NCI-H2171 (cell line): ENCODE measurements at places on chromosomes 16 and 17.

DNA sequence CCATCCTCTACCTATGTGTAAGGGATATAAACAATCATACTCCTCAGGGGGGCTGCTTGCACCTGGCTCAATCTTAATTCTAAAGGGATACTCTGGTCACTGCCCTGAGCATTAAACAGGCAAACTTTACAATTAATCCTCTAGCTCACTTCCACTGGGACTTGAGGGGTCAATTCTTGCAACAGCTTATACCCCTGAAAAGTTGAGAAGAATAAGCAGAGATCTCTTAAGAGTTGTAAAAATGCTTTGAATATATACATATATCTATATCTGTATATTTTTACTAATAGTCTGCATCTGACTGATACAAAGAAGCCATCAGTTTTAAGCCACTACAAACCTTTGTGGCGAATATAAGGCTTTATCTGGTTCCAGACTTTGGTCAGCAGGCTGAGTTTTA lies 19.6 kb downstream of the HEATR6 start:
- no peak for DNase-seq

DNA sequence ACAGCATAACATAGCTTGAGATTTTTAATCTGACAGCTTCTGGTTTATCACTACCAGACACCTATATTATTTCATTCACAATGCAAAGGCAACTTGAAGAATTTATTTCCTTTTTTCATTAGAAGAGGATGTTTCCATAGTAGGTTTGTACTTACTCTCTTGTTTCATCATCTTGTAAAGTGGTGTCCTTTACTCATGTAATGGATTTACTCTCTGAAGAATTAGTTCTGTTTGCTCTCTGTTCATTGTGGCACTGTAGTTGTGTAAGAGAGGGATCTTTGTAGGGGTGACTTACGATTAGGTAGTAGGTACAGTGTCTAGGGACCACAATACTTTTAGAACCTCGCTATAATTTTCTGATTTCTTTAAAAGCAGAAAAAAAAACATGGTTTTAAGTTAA lies 256.1 kb downstream of the BCAS3 start:
- no peak for DNase-seq

DNA sequence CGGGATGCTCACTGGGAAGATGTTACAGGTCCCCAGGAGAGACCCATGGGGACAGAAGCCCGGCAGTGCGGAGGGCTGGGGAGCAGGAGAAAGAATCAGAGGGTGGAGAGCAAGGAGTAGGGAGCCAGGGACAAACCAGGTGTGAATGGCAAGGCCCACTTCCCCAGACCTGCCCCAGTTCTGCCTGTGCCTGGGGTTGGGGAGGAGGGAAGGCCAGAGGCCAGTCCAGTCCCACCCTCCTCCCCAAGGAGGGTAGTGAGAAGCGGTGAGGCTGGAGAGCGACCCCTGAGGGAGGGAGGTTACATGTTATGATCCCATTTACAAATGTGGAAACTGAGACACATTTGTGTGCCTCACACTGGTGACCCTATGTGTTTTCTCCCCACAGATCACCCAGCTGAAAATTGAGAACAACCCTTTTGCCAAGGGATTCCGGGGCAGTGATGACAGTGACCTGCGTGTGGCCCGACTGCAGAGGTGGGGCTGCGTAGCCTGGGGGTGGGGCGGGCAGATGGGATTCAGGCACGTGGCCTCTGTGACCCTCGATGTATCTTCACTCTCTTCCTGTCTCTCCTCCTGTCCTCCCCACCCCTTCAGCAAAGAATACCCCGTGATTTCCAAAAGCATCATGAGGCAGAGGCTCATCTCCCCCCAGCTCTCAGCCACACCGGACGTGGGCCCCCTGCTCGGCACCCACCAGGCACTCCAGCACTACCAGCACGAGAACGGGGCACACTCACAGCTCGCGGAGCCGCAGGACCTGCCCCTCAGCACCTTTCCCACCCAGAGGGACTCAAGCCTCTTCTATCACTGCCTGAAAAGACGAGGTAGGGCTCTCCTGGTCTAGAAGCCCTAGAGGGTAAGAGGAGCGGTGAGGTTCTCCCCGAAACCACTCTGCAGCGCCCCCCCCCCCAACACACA lies 27.5 kb downstream of the TBX4 start:
- DNase-seq: no peak

- DNase-seq: no peak
Observed at GRCh38 chr16:20704281-20704680, 6.8 kb upstream of the ACSM1 start.

GRCh38 chr17:61395983-61396585 lies 3.6 kb upstream of the TBX2 start:
- DNase-seq: no peak

DNA sequence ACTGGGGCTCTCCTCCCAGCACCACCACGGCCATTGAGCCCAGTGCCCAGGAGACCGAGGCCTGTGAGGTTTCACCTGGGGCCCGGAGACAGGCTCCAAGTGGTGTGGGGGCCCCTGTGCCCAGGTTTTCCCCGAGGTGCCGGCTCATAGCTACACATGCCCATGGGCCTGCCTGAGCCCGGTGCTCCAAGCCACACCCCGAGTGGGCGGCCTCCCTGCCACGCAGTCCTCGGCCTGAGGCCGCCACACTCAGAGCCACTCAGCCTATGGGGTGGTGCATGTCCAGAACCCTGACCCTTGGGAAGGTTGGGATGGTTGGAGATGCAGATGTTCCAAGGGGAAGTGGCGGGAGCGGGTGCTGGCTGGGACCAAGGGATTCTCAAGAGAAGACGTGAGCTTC lies 24.1 kb downstream of the JPH3 start:
- no peak for DNase-seq

DNA sequence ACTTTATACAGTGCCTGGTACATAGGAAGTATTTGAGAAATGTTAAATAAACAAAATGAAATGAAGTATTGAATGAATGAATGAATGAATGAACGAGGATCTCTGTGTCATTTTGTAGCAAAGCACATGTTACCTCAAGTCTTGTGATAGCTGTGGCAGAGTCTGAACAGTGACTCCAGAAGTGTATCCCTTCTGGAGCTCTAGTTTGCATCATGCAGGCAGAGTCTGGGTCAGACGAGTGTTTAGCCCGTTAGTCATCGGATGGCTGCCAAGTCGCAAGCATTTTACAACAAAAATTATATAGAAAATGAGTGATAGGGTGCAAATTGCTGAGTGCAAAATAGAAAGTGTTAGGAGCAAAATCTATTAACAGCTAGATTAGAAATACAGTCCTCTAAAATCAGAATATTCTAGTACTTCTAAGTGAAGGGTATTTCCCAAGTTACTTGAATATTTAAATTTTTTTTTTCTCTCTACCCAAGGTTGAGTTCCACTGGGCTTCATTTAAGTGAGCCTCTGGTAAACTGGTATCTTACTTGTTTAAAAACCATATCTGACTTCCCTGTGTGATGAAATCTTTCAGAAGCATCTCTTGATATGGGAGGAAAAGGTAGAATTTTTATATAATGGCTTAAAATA lies 113.3 kb downstream of the FTO start:
- no peak for DNase-seq

DNA sequence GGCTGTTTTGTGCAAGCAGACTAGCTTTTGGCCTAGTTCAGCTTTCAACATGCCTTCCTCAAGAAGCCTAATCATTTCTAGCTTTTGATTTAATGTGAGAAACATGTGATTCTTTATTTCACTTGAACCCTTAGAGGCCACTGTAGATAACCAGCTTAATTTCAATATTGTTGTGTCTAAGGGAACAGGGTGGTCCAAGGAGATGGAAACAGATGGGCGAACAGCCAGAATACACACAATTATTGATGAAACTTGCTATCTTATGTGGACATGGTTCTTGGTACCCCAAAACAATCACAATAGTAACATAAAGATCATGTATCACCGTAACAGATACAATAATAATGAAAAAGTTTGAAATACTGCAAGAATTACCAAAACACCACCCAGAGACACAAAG lies 4.8 kb downstream of the NPRL3 start:
- DNase-seq: no peak

DNA sequence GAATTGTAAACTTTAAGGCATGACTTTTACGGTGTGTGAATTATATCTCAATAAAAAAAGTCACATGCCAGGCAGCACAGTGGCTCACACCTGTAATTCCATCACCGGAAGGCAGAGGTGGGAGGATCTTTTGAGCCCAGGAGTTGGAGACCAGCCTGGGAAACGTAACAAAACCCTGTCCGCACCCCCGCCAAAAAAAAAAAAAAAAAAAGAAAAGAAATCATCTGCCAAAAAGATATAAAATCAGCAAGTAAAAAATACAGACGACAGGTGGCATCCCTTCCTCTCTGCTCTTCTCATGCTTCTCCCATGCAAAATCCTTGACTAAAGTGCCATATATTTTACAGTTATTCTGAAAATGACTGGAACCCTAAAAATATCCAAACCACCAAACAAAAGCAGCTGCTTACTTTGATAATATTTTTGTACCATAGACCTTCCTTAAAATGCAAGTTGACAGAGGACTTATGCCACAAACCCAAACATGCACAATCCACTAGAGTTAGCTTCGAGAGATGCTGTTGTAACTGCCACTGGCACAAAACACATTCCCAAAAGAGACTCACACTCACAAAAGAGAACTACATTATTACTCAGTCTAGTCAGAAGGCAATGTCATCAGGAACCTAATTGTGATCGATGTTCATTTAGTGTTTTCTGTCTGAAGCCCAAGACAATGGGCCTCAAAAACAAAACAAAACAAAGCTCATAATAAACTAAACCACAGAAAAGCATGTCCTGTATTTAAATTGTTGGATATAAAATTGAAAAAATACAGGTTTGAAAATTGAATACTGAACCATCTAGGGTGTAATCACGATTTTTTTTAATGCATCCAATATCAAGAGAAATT lies 2.4 kb downstream of the CRLF3 start:
- DNase-seq: no peak

GRCh38 chr16:25035494-25036405 lies 20.6 kb upstream of the ARHGAP17 start:
- DNase-seq: no peak

- DNase-seq: no peak
Observed at GRCh38 chr17:76382803-76383545, 1.4 kb upstream of the SPHK1 start.

DNA sequence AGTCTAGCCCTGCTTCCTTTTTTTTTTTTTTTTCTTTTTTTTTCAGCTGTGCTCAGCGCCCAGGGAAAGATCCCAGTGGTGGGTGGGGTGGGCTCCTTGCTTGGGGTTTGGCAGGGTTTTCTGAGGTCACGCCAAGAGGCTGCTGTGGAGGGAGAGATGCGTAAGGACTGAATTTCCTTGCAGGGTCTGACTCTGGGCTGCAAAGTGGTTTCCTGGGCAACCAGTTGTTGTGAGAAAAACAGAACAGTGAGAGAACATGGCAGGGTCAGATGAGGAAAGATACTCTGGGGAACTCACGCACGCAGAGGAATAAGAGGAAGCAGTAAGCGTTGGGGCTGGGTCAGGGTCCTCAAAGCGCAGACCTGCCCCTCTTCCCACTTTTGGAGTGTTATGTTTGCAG lies 119.5 kb downstream of the IRF8 start:
- DNase-seq: peak; percentile 58

DNA sequence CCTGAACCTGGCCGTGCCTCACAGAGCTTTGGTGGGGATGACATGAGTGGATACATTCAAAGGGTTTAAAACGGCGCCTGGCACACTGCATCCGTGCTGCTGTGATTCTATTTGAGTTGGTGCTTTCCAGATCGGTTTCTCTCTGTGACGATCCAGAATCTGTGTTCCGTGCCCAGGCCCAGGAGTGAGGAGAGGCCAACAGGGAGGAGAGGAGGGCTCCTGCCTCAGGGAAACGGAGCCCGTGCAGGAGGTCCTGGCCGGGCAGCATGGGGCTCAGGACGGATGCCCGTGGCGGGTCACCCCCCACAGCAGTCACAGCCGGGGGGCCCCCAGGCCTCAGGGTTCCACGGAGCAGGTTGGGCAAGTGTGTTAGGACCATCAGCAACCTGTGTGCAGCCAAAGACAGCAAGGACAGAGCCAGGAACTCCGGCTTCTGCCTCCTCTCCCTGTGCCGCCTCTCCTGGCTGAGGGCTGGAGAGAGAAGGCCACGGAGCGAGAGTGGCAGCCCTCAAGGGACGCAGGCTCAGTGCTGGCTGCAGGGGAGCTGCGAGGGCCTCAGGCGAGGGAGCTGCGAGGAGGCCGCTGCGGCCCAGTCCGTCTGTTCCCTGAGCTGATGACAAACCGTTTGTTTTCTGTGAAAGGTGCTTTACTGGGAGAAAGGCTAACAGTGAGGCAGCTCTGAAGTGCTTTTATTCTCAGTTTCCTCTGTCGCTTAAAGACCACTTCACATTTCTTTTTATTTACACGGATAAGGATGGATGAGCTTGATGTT lies 99.3 kb downstream of the METRNL start:
- no peak for DNase-seq

GRCh38 chr17:8120520-8121406 lies 2.4 kb upstream of the ALOXE3 start:
- peak; percentile 73 for DNase-seq

- DNase-seq: no peak
Observed at GRCh38 chr17:31405890-31406371, 14.5 kb downstream of the RAB11FIP4 start.

GRCh38 chr16:19093631-19094541 lies 19.9 kb upstream of the ITPRIPL2 start:
- DNase-seq: no peak

DNA sequence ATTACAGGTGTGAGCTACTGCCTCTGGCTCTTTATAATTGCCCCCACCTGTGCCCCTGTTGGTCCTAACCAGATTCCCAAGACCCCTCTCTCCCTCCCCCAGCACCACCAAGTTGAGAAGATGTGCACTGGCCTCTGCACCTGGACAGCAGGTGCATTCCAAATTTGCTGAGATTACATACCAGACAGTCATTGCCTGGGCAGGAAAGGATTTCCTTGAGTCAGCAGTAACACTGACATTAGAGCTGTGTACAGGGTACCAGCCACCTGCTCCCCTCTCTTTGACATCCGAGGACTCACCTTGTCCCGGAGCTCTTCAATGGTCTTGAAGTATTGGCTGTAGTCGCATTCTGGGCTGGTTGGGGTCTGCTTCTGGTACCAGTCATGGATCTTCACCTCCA lies 659 bp downstream of the KRT15 start:
- no peak for DNase-seq

DNA sequence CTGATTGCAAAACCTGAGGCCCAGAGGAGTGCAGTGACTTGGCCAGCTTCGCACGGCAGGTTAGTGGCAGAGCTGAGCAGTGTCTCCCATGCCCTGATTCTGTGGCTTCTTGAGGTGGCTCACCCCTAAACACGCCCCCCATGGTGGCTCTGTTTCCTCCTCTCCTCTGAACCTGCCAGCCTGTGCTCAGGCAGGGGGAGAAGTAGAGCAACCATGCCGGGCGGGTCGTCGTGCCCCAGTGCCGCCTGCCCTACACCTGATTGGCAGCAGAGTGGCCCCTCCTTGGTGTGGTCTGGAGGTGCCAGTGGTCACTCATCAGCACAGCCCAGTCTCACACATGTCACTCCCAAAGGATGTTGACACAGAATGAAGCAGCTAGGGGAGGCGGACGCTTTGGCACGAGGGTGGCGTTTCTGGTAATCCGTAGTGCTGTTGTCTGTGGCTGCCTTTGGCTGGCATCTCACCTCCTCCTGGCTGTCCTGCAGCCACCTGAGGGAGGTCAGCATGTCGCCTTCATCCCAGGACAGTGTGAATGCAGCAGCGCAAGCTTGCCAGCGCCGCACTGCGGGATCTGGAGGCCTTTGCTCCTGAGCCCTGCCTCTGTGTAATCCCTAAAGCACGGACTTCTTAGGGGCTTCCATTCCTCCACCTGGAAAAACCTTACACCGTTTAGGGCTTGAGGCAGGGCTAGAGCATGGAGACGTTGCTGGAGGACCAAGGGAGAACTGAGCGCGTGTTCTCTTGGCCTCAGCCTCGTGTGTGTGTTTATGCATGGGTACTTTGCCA lies 294.7 kb downstream of the SEC14L1 start:
- DNase-seq: no peak
